Ovary (tissue), 10 donors: ENCODE measurements at places on chromosomes 6 and 20. TPM values are rescaled to one million over a fixed set of nuclear protein-coding genes. Genes with fewer than 3 reads are reported as not detected.

KDM1B gene
- total RNA-seq, result 16.6 TPM

PCSK2 gene
- 3.9 TPM for total RNA-seq

PRND gene
- total RNA-seq, result 0.24 TPM

GLP1R gene
- not detected for total RNA-seq

C2 gene
- 11.9 TPM for total RNA-seq

TAF4 gene
- total RNA-seq, result 19.6 TPM

CLPSL2 gene
- total RNA-seq, result not detected

TREML2 gene
- 0.10 TPM for total RNA-seq

EBF4 gene
- total RNA-seq, result 67.7 TPM

VSTM2L gene
- total RNA-seq, result 3.0 TPM

TPBG gene
- total RNA-seq, result 34.7 TPM

RNF217 gene
- 26.0 TPM for total RNA-seq

RBL1 gene
- 8.8 TPM for total RNA-seq

TRIM15 gene
- not detected for total RNA-seq

MARCKS gene
- 58.9 TPM for total RNA-seq

VIP gene
- 0.36 TPM for total RNA-seq

EEF1A2 gene
- 0.57 TPM for total RNA-seq

ITPR3 gene
- 31.1 TPM for total RNA-seq

THBS2 gene
- total RNA-seq, result 151 TPM
